Stimulated activated naive CD8-positive, alpha-beta T cell treated with anti-CD3 and anti-CD28 coated beads, Interleukin-15, Interleukin-2, amounts not matched to agents 100 U/mL and 50 U/mL, for 24 hours (primary cell): ENCODE measurements at places on chromosomes 11 and 22.

- no peak for DNase-seq
Observed at GRCh38 chr22:41127451-41127850, 35.1 kb downstream of the EP300 start.

DNA sequence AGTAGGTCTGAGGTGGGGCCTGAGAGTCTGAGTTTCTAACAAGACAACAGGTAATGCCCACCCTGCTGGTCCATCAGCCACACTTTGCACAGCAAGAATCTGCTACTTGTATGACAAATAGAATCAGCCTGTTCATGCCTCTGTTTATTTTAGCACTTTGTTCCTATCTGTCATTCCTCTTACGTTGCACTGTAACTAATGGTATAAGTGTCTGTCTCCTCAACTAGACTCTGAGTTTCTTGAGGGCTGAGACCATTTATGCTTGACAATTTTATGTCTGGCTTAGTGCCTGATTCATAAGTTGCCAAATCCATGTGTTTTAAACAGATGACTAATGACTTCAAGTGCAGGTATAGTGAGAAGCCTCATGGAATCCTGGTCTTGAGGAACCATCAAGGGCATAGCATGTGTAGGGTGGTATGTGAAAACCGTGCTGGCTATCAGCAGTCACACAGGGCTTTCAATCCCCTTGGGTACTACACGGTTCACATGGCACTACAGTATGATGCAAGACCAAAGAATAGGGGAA is 209.7 kb downstream of the C11orf91 start:
- no peak for DNase-seq

GRCh38 chr22:35605851-35606481 is 11.2 kb downstream of the MB start:
- DNase-seq, result no peak

GRCh38 chr11:70641369-70641768 is 243.0 kb downstream of the CTTN start:
- DNase-seq, result no peak

GRCh38 chr22:31345331-31346254 is 553 bp downstream of the PATZ1 start:
- DNase-seq, result peak; percentile 92

DNA sequence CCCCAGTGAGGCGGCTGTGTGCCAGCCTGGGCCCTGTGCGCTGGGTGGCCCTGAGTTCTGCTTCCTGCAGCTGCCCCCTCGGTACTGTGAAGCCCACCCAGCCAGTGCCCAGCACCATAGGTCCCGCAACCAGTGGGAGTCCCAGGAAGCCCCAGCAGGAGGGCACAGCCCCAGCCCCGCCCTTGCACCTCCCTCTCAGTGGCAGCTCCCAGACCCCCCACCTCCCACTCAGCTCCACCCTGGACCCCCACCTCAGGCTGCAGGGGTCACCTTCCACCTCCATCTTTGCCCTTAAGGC is 30.9 kb downstream of the MOB2 start:
- DNase-seq, result no peak

DNA sequence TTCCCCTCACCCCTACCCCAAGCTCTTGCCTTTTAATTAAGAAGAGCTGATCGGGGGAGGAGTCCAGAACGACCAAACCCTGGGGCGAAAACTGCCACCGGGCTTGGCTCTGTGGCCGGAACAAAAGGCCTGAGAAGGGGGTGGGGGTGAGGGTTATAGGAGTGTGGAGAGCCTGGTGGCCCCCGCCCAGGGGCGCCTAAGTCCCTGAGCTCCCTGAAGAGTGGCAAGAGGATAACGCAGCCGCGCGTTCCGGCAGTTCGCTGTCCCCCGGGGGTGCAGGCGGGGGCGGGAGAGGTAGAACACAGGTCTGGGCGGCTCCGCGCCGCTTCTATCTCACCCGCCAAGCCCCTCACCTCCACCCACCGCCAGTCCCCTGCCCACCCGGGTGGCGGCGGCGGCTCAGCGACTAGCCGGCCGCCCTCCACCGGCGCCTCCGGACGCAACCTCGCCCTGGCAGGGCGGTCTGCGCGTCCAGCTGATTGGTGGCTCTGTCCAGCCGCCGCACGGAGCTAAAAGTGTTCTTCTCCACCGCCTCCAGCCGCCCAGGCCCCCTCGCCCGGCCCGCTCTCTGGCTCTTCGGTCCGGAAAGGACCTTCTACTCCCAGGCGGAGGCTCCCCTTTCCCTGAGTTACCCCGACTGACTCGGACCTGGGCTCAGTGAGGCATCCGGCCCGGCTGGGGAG is 18.7 kb upstream of the BDNF start:
- no peak for DNase-seq

DNA sequence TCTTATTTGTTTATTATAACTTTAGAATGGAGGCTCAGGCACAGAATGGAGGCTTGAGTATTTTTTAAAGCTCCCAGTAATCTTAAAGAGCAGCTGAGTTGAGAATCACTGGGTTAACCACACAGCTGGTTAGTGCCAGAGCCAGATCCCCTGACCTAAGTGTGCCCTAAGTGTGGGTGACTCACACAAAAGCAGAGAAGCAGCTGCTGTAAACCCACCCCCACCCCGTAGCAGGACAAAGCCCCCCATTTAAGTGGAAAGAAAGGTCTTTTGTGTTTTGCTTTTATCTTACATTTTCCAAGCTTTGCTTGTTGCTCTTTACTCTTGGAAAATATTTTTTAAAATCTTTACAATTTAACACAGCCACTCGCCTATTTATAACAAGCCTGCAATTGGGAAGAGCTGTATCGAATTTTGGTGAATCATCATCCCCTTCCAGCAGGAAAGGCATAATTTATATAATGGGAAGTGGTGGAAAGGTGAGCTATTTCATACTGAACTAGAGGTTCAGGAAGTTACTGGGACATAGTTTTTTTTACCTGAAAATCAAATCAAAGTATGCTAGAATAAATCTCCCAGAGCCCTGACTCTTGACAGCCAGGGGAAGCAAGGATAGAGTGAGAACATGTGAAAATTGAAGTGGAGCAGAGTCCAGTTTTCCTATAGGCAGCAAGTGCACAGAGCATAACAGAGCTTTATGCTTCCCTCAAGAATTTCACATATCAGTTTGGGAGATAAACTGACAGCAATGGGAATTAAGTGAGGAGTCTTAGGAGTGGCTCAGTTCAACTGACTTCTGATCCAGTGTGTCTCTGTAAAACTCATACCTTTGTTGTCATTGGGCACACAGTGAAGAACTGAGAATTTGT is 405.7 kb downstream of the AASDHPPT start:
- no peak for DNase-seq

DNA sequence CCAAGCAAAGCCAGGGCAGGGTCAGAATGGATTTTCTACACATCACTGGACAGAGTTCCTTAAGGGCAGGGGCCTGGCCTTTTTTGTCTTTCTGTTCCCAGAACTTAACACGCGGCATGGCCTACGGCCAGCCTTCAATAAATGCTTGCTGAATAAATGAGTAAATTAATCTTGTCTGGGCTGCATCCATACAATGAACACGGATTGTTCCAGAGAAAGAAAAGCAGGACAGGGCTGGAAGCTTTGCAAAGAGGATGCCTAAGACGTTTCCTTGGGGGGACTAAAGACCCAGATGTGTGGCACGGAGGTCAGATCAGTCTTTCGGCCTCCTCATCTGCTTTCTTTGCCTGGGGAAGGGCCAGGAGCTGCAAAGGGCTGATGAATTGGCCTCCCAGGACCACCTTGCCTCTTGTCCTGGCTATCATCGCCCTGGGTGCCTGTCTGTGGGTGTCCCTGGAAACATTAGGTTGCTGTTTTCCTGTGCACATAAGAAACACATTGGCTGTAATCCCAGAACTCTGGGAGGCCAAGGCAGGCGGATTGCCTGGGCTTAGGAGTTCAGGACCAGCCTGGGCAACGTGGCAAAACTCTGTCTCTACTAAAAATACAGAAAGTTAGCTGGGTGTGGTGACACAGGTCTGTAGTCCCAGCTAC is 20.8 kb upstream of the RFPL3 start:
- no peak for DNase-seq

GRCh38 chr11:65844231-65844872 is 10.6 kb downstream of the SNX32 start:
- DNase-seq, result no peak

- DNase-seq, result no peak
Observed at GRCh38 chr22:28986366-28986765, 75.3 kb downstream of the C22orf31 start.

- no peak for DNase-seq
Observed at GRCh38 chr22:41638124-41638523, 17.0 kb downstream of the XRCC6 start.

DNA sequence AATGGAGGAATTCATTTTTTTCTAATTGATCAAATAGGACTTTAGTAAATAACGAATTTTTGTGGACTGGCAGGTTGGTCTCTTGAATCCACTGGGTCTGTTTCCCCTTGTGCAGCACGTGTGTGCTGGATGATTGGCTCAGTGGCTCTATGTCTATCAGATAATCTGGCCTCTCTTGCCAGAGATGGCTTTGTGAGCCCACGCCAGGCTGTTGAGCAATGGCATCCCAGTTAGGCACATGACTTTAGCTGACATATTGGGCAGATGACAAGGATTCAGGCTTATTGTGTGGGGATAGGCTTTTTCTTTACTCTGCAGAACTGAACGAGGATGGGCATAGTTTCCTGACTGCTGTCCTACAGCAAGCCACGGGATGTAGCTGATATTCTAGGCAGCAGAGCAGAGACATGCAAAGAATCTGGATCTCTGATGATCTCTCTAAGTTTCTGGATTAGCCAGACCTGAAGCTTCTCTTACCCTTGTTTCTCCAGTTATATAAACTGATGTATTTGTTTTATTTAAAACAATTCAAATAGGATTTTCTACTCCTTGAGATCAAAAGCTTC is 144.9 kb downstream of the ARHGAP42 start:
- DNase-seq, result no peak

- DNase-seq, result peak; percentile 22
Observed at GRCh38 chr11:78654071-78654470, 79.4 kb upstream of the NARS2 start.

GRCh38 chr11:88098289-88098688 is 77.0 kb downstream of the RAB38 start:
- no peak for DNase-seq

GRCh38 chr11:61481806-61482205 is 26.7 kb upstream of the LRRC10B start:
- DNase-seq, result no peak

DNA sequence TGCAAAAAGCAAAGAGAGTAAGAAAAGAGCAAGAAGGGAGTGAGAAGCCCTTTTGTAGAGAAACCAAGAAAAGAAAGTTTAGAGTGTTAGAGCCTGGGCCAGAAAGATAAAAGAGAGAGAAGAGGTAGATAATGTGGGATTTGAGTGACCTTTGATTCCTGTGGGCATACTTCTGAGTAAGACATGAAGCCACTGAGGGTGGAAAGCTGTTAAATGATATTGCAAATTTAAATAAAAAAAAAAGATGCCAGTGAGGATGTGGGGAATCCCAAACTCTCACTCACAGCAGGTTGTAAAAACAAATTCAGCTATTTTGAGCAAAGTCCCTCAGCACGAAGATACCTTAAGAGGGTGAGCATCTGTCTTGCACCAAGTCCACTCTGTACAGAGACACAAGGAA is 59.4 kb upstream of the TOP3B start:
- DNase-seq, result no peak

- no peak for DNase-seq
Observed at GRCh38 chr22:41539146-41540005, 4.9 kb downstream of the POLR3H start.

DNA sequence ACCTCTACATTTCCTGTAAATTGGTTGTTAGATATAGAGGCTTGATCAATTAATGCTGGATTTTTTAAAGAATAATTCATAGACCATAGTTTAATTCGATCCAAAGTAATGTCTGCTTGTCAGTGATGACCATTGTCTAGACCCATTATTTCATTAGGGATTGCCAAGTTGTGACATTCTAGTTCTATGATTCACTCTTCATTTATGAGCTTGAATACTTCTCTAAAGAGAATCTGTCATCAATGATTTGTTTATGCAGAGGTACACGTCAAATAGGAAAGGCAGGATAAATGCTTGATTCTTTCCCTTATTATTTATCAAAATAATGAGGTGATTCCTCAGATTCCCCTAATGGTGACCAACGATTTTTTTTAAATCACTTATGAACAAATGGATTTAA is 24.0 kb upstream of the ROBO3 start:
- no peak for DNase-seq

DNA sequence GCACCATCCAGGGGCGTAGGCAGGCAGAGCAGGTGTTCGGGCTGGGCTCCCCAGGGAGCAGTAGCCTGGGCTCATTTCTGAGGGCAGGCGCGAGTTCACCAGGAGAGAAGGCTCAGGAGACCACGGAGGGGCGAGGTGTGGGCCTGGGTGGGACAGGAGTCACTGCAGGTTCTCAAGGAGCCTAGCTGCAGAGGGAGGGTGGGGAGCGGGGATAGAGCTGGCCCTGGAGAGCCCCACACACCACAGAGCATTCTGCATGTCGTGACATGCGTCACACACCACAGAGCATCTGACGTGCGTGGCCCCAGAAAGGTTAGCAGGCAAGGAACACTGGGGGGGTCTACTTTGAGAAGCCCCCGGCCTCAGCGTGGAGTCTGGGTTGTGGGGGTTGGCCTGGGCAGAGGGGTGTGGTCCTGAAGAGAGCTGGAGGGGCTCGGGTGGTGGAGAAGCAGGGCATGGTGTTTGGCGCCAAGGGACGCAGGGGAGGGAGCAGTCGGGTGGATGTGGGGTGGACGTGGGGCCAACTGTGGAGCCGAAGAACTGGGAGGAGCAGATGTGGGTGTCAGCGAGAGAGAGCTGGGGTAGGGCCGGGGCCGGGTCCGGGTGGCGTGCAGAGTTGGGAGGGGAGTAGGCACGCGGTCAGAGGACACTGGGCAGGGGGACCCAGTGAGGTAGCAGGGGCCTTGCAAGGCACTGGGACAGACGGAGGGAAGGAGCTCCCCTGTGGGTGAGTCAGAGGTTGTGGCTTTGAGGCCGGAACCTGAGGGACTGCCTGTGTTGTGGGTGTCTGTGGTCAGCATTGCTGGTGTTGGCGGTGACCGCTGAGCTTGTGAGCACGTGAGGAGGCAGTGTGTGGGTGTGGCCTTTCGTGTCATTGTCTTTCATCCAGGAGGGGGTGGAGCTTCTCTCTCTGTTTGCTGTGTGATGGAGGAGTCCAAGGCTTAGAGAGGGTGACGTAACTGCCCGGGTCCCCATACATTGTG is 25.5 kb downstream of the CTTN start:
- DNase-seq, result peak; percentile 63

DNA sequence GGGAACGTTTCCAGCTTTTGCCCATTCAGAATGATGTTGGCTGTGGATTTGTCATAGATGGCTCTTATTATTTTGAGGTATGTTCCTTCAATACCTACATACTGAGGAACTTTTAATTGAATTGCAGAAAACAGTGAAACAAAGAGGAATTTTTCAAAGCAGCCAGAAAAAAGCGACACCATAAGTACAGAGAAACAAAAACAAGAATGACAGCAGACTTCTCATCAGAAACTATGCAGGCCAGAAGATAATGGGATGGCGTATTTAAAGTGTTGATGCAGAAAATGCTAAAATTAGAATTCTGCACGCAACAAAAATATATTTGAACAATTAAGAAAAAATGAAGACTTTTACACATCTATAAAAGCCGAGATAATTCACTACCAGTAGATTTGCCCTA is 95.4 kb upstream of the TIMP3 start:
- DNase-seq, result no peak

- no peak for DNase-seq
Observed at GRCh38 chr11:57288771-57289579, 35.8 kb downstream of the TNKS1BP1 start.

GRCh38 chr22:49892226-49892899 is 25.9 kb downstream of the ALG12 start:
- no peak for DNase-seq
